LHCN-M2 (cell line): ENCODE measurements at places on chromosomes 7 and 10. TPM values are rescaled to one million over a fixed set of nuclear protein-coding genes. Genes with fewer than 3 reads are reported as not detected.

DNA sequence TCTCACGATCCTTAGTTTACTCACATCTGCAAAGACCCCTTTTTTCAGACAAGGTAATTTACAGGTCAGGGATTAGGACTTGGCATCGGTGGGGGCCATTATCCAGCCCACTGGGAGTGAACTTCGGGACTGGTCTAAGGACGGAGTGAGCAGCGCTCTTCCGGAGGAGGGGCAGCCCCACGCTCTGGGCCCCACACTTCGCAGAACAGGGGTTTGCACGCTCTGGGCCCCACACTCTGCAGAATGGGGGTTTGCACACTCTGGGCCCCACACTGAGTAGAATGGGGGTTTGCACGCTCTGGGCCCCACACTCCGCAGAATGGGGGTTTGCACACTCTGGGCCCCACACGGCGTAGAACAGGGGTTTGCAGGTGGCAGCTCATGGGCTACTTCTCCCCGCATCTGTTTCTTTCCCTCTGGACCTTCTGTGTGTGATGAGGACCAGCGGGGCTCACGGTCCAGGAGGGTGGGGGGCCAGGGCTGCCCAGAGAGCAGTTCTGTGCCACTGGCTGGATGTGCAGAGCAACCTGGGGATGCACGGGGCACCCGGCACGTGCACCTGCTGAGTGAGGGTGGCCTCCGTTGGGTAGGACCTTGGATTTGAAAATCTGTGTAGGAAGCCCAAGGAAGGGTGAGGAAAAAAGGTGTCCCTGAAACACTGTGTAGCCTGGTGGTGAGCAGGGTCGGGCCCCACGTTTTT lies 134.8 kb downstream of the WDR37 start:
- DNase-seq, result no peak

DNA sequence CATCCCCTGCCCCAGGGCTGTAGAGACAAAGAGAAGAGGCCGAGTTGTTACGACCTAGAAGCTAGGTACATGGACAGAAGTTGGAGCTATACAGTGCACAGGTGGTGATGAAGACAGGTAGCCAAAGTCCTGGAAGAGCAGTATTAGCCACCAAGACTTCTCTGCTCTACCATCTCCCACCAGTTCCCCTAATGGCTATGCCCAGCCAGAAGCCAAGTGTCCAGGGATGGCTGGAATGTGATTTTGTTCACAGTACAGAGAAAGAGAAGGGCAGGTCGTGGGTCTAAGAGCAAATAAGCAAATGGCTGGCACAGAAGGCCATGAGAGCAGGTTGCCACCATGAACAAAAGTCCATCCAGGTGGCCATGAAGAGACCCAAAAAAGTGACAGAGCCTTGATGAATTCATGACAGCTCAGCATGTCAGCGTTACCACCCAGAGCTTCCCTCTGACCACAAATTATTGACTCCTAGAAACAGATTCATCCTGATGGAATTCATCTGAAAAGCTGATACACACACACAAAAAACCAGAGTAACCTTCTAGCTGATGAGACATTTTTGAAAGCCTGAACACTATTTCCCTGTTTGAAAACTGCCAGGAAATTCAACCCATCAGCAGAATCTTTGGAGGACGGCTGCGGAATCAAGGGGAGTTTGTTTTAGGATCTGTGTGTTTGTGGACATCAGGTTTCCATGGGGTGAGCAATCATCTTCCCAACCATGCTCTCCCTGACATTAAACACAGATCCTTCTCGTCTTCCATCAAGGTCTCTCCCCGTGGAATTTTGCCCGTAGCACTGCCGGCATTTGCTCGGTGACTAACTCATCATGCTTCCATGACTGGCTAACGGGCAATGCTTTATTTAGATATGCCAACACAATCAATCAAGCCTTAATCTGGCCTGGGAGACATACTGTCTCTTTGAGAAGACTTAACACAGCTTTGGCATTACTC lies 906.7 kb upstream of the AUTS2 start:
- DNase-seq, result no peak

DNA sequence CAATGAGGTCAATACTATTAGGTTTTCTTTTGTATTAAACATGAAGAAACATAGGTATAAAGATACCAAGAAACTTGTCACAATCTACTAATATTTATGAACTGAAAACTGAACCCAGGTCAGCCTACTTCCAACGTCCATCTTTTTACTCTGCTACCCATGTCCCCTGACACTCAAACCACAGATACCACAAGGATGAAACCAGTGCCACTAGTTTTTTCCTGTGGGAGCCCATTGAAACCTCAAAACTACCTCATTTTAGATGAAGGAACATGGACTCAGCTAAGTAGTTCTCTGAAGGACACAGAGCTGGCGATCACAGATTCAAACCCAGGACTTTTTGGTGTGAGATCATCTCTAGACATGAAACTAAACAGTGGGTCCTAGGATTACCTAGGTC lies 6.8 kb downstream of the TET1 start:
- DNase-seq, result peak; percentile 56

DNA sequence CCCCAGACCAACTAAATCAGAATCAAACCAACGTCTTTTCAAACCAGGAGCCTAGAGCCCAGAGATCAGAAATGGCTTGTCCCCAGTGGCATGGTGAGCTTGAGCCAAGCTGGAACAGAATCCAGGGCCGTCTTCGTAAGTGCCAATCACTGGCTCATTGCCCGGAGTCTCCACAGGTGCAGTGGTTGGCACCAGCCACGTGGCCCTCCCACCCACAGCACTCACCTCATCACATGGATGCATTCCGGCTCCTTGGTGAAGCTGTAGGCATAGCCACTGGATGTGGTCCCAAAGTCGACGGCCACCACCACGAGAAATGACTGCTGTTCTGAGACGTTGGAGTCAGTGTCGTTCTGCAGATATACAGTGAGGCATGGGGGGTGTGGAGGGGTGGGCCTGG lies 37.4 kb downstream of the HSPA12A start:
- no peak for DNase-seq

DNA sequence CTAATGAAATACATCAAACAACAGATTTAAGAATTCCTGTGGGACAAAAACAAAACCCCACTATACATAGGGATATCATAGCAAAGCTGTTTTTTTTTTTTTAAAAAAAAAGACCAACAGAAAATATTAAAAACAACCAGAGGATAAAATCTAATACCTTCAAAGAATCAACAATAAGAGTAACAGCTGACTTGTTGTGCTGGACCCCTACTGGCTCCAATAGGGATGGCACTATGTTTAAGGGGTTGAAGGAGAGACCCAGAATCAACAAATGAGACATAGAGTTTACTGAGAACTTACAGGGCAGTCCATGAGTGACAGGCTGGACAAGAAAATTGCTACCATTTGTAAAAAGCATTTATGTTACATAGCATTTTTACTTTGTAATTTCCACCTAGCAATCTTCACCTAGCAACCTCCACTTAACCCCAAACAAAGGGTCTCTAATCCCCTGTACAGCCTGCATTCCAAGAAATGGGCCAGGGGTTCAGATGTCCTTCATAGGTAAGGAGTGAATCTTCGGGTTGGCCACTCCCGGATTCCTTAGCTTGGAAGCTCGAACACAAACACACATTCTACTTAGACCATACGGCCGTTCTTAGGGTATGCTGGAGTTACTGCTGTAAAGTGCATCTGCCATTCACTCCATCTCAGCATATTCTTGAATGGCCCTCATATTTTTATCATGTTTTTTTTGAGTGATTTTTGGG lies 25.8 kb downstream of the ASZ1 start:
- DNase-seq, result peak; percentile 12

DNA sequence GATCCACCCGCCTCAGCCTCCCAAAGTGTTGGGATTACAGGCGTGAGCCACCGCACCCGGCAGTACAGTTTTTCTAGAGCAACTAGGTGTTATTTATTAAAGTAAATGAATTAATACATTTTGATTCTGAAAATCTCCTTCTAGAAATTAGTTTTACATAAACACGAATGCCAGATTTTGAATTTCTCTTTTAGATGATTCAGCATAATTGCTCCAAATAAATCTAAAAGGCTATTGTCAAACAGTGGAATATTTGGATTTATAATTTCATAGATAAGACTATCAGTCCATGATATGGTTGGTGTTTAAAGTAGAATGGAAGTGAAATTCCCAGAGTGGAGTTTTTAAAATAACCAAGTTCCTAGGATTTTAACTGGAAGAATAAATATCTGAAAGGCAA lies 1.5 kb upstream of the PHF14 start:
- no peak for DNase-seq

- no peak for DNase-seq
Measured at GRCh38 chr10:43427166-43427825, 9.6 kb upstream of the ZNF487 start.

The PALD1 gene
- 0.38 and 0.40 TPM in 2 replicates for total RNA-seq

The SLC18A3 gene
- not detected in 2 replicates for total RNA-seq
